HFF-Myc (cell line): ENCODE measurements at places on chromosomes 5 and 9.
A peak's percentile ranks its signal among the peaks of the same experiment; 100 is the strongest.

GRCh38 chr5:10999714-11000113 lies 238.7 kb upstream of the DAP start:
- DNase-seq, result no peak

GRCh38 chr5:98578438-98578837 lies 195.0 kb upstream of the RGMB start:
- DNase-seq, result no peak

DNA sequence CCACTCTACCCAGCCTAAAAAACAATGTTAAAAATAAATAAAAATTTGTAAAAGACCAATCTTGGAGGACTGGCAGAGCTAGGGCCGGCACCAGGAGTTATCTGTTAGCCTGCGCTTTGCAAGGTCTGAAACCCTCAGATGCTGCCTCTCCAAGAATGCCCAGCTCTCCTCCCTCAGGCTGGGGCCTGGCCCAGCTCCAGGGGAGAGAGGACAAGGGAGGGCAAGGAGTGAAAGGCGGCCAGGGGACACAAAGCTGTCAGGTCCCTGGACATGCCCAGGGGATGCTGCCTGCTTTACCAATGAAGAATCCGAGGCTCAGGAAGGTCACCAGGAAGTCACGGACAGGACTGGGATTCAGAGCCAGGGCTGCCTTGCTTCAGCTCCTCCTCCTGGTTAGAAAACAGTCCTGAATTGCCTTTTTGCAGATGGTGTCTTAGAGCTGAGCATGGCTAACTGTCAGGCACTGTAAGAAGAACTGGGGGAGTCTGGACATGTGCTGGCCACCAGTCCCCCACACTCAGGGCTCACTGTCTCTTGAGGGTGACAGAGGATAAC lies 5.5 kb upstream of the N4BP3 start:
- DNase-seq, result no peak

DNA sequence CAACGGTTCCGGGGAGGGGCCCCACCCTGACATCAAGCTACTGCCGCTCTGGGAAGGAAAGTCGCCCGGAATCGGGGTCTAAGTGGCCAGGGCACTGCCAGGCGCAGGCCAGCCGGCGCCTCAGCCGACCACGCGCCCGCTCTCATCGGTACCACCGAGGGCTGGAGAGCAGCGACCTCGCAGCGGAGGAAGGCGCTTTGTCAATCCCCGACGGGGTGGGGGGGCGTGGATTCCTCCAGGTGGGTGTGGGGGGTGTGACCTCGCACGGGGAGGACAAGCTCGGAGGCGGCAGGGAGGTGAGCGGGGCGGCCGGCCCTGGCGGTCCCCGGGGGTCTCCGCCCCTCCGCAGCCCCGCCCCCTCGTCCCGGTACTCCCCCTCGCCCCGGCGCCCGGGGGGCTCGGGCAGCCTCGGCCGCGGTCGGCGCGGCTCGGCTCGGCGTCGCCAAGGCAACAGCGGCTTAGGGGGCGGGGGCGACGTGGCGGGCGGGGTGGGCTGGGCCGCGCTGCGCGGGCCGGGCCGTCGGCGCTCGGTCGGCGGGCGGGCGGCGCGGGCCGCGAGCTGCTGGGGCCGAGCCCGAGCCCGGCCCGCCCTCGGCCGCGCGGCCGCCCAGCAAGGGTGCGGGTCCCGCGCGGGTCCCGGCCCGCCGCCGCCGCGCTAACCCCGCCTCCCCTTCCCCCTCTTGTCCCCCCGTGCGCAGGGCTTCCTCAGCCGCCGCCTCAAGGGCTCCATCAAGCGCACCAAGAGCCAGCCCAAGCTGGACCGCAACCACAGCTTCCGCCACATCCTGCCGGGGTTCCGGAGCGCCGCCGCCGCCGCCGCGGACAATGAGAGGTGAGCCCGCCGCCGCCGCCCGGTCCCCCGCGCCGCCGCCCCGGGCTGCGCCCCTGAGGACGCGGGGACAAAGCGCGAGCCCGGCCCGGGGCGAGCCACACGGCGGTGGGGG lies 47.5 kb downstream of the DAB2IP start:
- DNase-seq, result no peak

DNA sequence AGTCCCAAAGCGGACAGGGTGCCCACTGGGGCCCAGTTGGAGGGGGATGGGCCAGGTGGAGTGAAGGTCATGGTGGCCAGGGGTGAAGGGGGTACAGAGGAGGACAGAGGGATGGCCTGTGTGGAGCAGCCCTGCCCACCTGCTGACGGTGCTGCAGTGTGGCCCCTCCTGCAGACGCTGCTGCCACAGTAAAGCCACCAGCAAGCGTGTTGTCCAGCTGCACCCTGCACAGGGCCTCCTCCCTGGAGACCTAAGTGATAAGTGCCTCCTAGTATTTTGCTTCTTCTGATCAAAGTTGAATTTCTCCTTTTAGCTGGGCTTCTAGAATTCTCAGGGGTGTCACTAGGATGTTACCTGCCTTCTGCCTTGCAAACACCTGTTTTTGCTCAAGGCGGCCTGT lies 299.3 kb upstream of the IRX4 start:
- DNase-seq, result no peak

DNA sequence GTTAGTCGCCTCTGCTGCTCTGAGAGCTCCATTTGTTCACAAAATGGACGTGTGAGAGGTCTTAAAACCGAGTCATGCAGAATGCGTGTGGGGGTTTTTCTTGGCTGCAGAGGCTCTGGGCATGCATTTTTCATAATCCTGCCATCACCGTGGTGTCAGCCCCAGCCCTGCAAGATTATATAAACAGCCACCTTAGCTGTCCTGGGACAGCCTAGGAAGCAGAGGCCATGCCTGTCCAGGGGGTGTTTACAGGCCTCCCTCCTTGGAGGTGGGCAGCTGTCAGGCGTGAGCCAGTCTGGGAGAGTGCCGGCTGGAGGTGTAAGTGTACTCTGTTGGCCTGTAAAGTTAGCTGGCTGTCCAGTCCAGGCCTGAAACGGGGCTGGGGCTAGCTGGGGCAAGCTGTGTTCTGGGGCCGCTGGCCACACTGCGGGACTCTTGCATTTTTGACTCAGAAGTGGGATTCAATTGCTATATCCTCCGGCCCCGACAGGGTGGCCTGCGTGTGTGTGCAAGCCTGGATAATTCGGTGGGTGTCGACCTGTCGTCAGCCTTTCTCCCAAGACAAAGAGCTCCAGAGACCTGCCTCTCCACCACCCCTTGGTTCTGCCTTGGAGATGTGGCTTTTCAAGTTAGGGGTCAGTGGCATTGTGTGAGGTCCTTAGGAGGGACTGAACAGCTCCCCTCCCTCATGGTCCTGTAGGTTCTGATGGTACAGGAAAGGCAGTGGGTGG lies 2.4 kb downstream of the WNK2 start:
- no peak for DNase-seq

- DNase-seq, result peak; percentile 22
Observed at GRCh38 chr5:138303372-138303771, 28.2 kb downstream of the CDC25C start.

DNA sequence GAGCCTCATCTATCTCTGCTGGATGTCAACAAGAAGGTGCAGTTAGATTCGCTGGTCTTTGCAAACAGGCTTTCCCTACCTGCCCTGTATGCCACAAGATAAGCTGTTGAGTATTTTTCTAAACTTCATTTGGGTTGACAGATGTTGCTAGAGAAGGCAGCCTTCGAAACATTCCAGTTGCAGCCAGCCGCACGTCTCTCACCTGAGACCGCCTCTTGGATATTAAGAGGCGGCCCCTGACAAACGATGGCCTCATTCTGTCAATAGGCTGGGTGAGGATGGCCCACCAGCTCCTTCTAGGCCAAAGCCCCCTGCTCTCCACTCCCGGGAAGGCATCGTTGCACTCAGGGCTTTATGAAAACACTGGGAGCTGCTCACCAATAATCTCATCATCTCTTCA lies 181.6 kb downstream of the DAB2IP start:
- DNase-seq, result no peak

- DNase-seq, result peak; percentile 14
Observed at GRCh38 chr9:81529556-81530193, 159.7 kb downstream of the TLE1 start.

DNA sequence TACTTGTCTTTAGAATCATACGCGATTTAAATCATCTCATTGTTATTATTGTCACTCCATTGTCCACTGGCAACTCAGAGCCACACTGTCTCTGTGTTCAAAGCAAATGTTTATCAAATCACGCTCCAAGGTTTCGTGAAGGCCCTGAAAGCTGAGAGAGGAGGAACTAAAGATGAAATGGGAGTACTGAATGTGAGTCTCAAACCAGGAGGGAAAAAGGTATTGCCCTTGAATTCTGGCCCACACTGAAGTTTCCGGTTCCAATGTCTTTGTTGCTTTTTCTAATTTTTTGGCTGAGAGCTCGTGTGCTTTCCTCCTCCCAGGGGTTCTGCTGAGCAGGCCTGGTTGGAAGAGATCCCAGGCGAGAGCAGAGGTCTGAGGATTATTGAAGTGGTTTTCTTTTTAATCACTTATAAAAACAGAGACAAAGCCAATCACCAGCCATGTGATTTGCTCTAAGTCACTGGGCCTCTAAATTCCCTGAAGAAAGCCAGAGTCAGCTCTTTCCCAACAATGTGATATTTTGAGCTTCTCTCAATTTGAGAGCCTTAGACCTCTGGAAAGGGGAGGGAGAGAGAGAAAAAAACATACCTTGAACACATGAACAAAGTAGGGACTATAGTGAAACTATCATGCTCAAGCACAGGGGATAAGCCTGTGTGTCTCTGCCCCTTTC lies 420.8 kb upstream of the GRAMD2B start:
- peak; percentile 40 for DNase-seq

- no peak for DNase-seq
Observed at GRCh38 chr9:19931098-19931890, 142.5 kb upstream of the SLC24A2 start.

- no peak for DNase-seq
Observed at GRCh38 chr9:135592331-135592590, 30.7 kb downstream of the PAEP start.

DNA sequence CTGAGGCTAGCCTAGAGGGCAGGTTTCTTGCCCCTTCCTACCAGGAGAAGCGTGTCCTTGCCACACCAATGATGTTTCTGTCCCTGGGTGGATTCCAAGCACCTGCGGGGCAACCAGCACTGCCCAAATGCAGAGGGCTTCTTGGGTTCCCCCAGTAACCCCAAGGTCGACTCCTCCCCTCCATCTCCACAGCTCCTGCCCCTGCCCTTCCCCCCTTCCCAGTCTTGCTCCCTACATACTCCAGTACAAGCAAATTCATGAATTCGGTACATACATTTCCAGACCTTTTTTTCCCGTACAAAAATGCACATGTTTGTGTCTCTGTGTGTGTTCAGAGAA lies 12.8 kb upstream of the JADE2 start:
- no peak for DNase-seq

DNA sequence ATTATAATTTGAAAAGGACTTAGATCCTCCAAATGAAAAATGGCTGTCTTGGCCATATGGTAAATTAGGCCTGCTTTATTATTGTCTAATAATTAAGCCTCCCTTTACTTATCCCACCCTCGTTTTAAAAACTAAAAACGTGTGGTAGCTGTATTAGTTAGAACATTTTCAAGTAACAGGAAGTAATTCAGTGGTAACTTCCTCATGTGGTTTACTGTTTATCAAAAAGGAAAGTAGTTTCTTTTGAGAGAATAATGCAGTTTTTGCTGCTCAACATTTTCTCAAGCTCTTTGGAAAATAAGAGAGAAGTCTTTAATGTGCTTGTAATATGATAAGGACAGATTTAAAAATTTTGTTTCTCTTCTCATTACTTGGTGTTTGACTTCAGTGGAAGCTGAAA lies 26.0 kb downstream of the ZCCHC7 start:
- no peak for DNase-seq

- DNase-seq, result no peak
Observed at GRCh38 chr9:109017061-109017460, 3.8 kb upstream of the CTNNAL1 start.

- DNase-seq, result no peak
Observed at GRCh38 chr5:116152169-116152568, 67.3 kb downstream of the COMMD10 start.

GRCh38 chr9:71763832-71764231 lies 4.5 kb downstream of the CEMIP2 start:
- DNase-seq, result no peak

DNA sequence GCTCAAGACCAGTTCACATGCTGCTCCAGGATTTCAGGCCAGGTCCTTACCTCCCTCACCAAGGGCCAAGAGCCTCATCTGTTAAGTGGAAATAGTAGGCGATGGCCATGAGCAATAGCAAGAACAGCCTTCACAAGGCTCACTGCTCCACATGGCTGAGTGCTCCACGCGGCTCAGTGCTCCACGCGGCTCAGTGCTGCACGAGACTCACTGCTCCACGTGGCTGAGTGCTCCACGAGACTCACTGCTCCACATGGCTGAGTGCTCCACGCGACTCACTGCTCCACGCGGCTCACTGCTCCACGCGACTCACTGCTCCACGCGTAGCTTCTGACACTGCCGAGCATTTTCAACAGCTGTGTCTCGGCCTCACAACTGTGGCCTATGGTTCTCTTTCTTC lies 36.4 kb upstream of the ADAMTS2 start:
- no peak for DNase-seq

GRCh38 chr9:91273853-91274552 lies 87.7 kb downstream of the AUH start:
- DNase-seq, result no peak

DNA sequence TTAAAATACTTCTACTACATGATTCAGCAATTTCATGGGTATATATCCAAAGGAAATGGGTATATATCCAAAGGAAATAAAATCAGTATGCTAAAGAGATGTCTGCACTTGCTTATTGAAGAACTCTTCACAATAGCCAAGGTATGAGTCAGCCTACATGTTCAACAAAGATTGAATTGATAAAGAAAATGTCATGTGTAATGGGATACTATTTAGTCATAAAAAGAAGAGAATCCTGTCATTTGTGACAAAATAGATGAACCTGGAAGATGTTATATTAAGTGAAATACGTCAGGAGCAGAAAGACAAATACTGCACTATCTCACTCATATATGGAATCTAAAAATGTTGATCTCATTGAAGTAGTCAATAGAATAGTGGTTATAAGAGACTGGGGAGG lies 944.5 kb upstream of the CTNND2 start:
- DNase-seq, result no peak

- no peak for DNase-seq
Observed at GRCh38 chr9:21657966-21658667, 144.3 kb upstream of the MTAP start.

GRCh38 chr9:129040113-129040643 lies 3.8 kb downstream of the MIGA2 start:
- no peak for DNase-seq

- no peak for DNase-seq
Observed at GRCh38 chr5:14574096-14574495, 7.5 kb upstream of the OTULINL start.

DNA sequence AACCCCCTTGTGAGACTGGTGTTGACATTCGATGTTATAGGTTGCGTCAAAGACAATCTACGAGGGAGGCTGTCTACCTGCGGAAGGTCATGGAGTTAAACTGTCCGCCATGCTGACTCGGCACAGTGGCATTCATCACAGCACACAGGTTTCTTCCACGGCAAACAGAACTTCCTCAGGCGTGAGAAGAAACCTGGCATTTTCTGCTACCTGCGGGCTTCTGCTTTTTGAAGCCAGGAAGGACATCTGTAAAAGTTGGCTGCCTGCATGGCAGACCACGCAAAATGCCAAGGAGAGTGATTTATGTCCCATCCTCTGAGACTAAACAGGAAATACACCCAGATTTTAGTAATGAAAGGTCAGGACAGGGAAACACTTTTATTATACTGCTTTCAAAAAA lies 809.8 kb upstream of the NUDT12 start:
- DNase-seq, result no peak
